ENCODE measurements at places on chromosomes 16 and 17. TPM values are rescaled to one million over a fixed set of nuclear protein-coding genes. Genes with fewer than 3 reads are reported as not detected.

Gene NACA2
- not detected for total RNA-seq

Gene CACNG4
- 7.9 TPM for total RNA-seq

Gene SEPTIN12
- total RNA-seq: not detected

Gene TNS4
- total RNA-seq: 5.1 TPM

Gene OTOP2
- total RNA-seq: not detected

Gene MED31
- total RNA-seq: 17.1 TPM

Gene DPEP1
- total RNA-seq: 2.7 TPM

Gene C17orf107
- 6.3 TPM for total RNA-seq

Gene MMP25
- total RNA-seq: 22.0 TPM

Gene FAM20A
- 59.2 TPM for total RNA-seq

Gene CLN3
- 86.0 TPM for total RNA-seq

Gene CDH5
- total RNA-seq: 58.6 TPM

Gene NPIPA2
- total RNA-seq: 1.2 TPM

Gene PRR29
- total RNA-seq: 5.3 TPM

Gene PPY
- total RNA-seq: not detected

GRCh38 chr17:80980397-80981061, 11.1 kb upstream of the CHMP6 start:
- no peak overlapping the region for H3K4me3 ChIP-seq
- peaks cover 7% of the 10 kb centered on the region for H3K27me3 ChIP-seq
- H3K27ac ChIP-seq: no peak overlapping the region
- H3K36me3 ChIP-seq: no peaks in the 10 kb centered on the region
- no peak for DNase-seq

GRCh38 chr16:78837706-78838105, 738.3 kb downstream of the WWOX start:
- no peaks in the 10 kb centered on the region for H3K27me3 ChIP-seq
- no peaks in the 10 kb centered on the region for H3K4me1 ChIP-seq
- DNase-seq: no peak
- H3K4me3 ChIP-seq: no peak overlapping the region

GRCh38 chr17:31546650-31547049, 155.2 kb downstream of the RAB11FIP4 start:
- H3K27me3 ChIP-seq: no peaks in the 10 kb centered on the region
- no peak overlapping the region for H3K4me3 ChIP-seq
- H3K4me1 ChIP-seq: peaks cover 11% of the 10 kb centered on the region
- H3K36me3 ChIP-seq: no peaks in the 10 kb centered on the region
- DNase-seq: no peak

DNA sequence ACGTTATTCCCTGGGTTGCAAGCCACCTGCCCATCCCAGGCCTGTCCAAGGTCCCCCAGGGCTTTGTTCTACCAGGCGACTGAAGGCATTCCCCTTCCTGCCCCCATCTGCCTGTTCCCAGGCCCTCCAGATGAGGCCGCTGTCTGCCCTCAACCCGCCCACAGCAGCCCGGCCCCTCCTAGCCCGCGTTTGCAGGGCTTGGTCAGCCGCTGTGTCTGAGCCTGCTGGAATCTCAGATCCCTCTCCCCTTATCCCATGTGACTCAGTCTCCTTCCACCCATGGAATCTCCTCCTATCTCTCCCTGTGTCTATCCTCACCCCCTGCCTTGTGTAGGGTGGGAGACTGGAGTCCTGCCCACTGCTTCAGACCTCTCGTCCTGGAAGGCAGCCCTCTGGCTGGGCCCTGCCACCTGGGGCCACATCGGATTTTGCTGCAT, 186.0 kb upstream of the TNRC6C start:
- peak; percentile 46 for DNase-seq
- no peaks in the 10 kb centered on the region for H3K27me3 ChIP-seq
- no peak overlapping the region for H3K4me3 ChIP-seq
- H3K36me3 ChIP-seq: no peaks in the 10 kb centered on the region

GRCh38 chr16:74734361-74735161, 33.9 kb upstream of the MLKL start:
- peak; percentile 54 for DNase-seq
- H3K4me3 ChIP-seq: no peak overlapping the region
- no peaks in the 10 kb centered on the region for H3K36me3 ChIP-seq
- no peaks in the 10 kb centered on the region for H3K27me3 ChIP-seq
- H3K4me1 ChIP-seq: peaks cover 7% of the 10 kb centered on the region

- no peaks in the 10 kb centered on the region for H3K36me3 ChIP-seq
- no peak overlapping the region for H3K4me3 ChIP-seq
- no peaks in the 10 kb centered on the region for H3K27me3 ChIP-seq
- H3K27ac ChIP-seq: no peak overlapping the region
- no peaks in the 10 kb centered on the region for H3K4me1 ChIP-seq
Observed at GRCh38 chr17:77708049-77708448, 250.5 kb upstream of the TNRC6C start.

GRCh38 chr16:11078812-11079459, 134.6 kb downstream of the CLEC16A start:
- no peak overlapping the region for H3K27ac ChIP-seq
- H3K4me3 ChIP-seq: no peak overlapping the region
- H3K4me1 ChIP-seq: peaks cover 18% of the 10 kb centered on the region
- no peak for DNase-seq

DNA sequence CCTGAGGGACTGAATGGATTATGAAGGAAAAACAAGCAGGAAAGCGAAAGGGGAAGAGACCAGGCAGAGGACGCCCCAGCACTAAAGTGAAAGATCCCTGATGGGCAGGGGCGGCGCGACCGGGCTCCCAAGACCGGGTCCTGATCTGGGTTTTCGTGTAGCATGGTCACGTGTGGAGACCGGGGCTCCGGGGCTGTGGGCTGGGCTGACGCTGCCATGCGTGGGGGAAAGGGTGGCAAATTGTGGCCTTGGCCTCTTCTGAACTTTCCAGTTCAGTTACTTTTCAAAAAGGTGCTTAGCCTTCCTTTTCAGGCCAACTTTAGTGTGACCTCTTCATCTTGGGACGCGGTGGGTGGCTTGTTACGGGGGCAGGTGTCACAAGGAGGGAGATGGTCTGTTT, 57.5 kb downstream of the METRNL start:
- no peaks in the 10 kb centered on the region for H3K36me3 ChIP-seq
- H3K4me3 ChIP-seq: no peak overlapping the region
- H3K27me3 ChIP-seq: no peaks in the 10 kb centered on the region
- no peaks in the 10 kb centered on the region for H3K4me1 ChIP-seq

- no peak for DNase-seq
- H3K4me3 ChIP-seq: no peak overlapping the region
- peaks cover 3% of the 10 kb centered on the region for H3K4me1 ChIP-seq
- H3K27me3 ChIP-seq: no peaks in the 10 kb centered on the region
- H3K27ac ChIP-seq: no peak overlapping the region
Observed at GRCh38 chr17:72476575-72476986, 355.8 kb downstream of the SOX9 start.

DNA sequence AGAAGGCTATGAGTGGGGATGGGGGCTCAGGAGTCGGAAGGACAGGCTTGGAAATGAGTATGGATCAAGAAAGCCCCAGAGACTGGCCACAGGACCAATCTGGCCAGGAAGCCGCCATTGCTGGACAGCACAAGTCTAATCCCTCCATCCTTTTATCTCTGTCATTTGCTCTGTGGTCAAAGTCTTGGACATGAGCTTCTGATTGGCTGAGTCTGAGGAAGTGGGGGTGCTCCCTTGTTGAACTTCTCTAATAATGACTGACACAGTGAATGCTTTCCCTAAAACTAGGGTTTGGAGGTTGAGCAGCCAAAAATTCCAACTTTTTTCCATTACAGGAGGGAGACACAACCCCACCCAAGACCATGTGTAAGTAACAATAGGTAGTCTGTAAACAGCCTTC, 97.4 kb downstream of the MARF1 start:
- no peaks in the 10 kb centered on the region for H3K27me3 ChIP-seq
- no peaks in the 10 kb centered on the region for H3K36me3 ChIP-seq
- H3K4me3 ChIP-seq: no peak overlapping the region
- DNase-seq: no peak
- no peaks in the 10 kb centered on the region for H3K4me1 ChIP-seq
- no peak overlapping the region for H3K27ac ChIP-seq

- no peak overlapping the region for H3K27ac ChIP-seq
- no peak for DNase-seq
- H3K4me1 ChIP-seq: no peaks in the 10 kb centered on the region
- no peaks in the 10 kb centered on the region for H3K27me3 ChIP-seq
- no peaks in the 10 kb centered on the region for H3K36me3 ChIP-seq
Observed at GRCh38 chr17:7823581-7824001, 10.4 kb upstream of the KDM6B start.

DNA sequence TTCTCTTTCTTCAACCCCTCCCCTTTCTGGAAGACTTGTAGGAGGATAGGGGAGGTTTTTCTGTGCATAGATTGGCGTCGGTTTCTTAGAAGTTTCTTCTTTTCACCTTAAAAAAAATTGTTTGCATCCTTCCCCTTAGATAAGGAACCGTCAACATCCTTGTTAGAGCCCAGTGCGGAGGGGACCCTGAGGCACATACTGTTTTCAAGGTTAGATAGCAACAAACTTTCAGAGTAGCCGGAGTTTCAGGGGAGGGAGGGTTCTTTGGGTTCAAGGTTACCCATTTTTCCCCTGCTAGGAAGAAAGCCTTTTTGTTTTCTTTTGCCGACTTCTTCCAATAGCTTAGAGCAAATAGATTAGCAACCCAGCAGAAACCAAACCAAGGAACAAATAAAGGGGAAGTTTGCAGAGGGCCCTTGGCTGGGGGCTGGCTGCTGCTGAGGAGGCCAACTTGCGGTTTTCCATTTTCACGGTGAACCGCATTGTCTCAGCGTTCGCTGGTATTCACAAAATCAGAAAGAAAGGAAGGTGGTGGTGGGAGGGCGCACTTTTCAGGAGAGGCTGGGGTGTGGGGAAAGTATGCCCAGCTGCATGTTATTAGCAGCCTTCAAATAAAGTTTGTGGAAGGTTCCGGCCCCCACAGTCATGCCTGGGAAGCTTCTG, 28.8 kb downstream of the MSI2 start:
- H3K27ac ChIP-seq: no peak overlapping the region
- no peaks in the 10 kb centered on the region for H3K27me3 ChIP-seq
- peaks cover 3% of the 10 kb centered on the region for H3K4me1 ChIP-seq
- H3K4me3 ChIP-seq: no peak overlapping the region
- no peaks in the 10 kb centered on the region for H3K36me3 ChIP-seq
- DNase-seq: no peak

GRCh38 chr17:45783593-45784292, 377 bp upstream of the CRHR1 start:
- peaks cover 38% of the 10 kb centered on the region for H3K27me3 ChIP-seq
- peaks cover 24% of the 10 kb centered on the region for H3K4me1 ChIP-seq
- no peaks in the 10 kb centered on the region for H3K36me3 ChIP-seq
- peak; percentile 82 for DNase-seq
- H3K27ac ChIP-seq: no peak overlapping the region

DNA sequence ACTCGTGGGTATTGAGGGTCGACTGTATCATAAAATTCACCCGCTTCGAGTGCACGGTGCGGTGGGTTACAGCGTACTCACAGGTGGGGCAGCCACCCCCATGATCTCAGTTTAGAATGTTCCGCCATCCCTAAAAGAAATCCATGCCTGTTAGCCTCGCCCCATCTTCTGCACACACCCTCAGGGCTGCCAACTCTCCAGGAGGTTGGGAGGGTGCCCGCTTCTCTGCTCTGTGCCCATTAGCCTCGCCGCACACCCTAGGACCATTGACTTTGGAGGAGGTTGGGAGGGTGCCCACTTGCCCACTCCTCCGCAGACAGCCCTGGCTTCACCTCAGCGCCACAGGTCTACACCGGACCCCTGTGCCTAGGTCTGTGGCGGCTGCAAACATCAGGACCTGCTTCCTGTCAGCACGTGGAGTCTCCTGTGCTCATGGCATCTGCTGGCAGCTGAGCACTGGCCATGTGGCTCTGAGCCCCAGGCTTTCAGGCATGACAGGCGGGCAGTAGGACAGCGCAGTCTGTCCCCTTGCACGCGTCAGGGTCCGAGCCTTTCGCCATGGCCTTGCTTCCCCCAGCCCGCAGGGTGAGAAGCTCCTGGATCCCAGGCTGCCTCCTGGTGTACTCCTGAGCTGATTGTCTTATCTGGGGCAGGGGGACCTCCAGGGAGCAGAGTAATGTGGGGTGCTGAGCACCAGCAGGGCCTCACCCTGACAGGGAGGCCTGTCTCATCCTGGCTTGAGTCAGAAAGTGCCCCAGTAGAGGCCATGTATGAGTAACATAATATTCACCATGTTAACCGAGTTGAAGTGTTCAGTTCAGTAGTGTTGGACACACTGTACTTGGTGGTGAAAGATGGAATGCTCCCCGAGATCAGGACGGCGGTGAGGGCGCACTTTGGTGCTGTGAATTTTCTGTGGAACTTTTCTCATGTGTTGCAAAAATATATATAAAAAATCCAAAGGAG, 21.9 kb downstream of the NME3 start:
- H3K4me3 ChIP-seq: no peak overlapping the region
- H3K27ac ChIP-seq: no peak overlapping the region
- DNase-seq: no peak
- peaks cover 100% of the 10 kb centered on the region for H3K36me3 ChIP-seq

- no peak overlapping the region for H3K4me3 ChIP-seq
- no peak overlapping the region for H3K27ac ChIP-seq
- no peaks in the 10 kb centered on the region for H3K4me1 ChIP-seq
- H3K36me3 ChIP-seq: peaks cover 45% of the 10 kb centered on the region
- H3K27me3 ChIP-seq: no peaks in the 10 kb centered on the region
- DNase-seq: no peak
Observed at GRCh38 chr16:84665843-84666242, 17.5 kb downstream of the KLHL36 start.

GRCh38 chr16:83021045-83021444, 394.3 kb downstream of the CDH13 start:
- H3K27ac ChIP-seq: no peak overlapping the region
- H3K4me3 ChIP-seq: no peak overlapping the region
- no peaks in the 10 kb centered on the region for H3K27me3 ChIP-seq
- H3K36me3 ChIP-seq: no peaks in the 10 kb centered on the region
- DNase-seq: no peak

Measured in upper lobe of left lung (tissue), 6 donors.